T-helper 2 cell (primary cell): ENCODE measurements at places on chromosomes 2 and 18.
A peak's percentile ranks its signal among the peaks of the same experiment; 100 is the strongest.

DNA sequence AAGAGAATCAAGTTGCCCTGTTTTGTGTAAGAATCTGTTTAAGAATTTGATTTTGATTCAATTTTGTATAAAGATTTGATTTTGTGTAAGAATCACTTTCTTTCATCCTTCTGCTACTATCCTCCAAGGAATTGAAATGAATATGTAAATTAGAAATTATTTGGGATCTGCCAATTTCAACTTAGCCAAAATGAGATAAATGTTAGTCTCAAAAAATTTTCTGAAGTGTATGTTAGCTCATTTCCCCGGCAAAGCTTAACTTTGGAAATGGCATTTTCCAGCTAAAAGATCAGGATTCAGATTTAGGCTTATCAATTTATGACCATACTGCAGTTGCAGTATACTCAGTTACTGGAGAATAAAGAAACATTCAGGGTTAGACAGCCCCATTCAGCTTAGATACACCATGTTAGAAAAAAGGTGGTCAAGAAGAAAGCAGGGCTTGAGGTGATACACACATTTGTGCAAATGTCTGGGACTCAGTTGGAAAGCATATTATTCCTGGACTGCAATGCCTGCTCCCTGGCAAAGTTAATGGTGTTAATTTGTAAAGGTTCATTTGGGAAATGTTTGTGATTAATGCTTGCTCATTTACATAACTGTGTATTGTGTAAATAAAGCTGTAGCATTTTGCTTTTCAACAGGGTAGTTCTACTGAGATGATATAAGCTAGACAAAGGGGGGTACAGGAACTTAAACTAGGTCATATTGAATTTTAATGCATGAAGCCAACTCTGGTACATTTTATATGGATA is 247.8 kb upstream of the SESTD1 start:
- no peak for DNase-seq

GRCh38 chr2:70371753-70372152 is 69.9 kb upstream of the FAM136A start:
- no peak for DNase-seq

GRCh38 chr2:55887901-55888624 is 35.5 kb downstream of the EFEMP1 start:
- DNase-seq, result no peak

- no peak for DNase-seq
These were observed 508.9 kb upstream of the TCF4 start for GRCh38 chr18:56096861-56097260.

- DNase-seq, result no peak
These were observed 97.2 kb downstream of the AGPS start for GRCh38 chr2:177489719-177490301.

- DNase-seq, result no peak
These were observed 103.1 kb upstream of the CXCR4 start for GRCh38 chr2:136221026-136221425.

- DNase-seq, result no peak
These were observed 14.1 kb downstream of the PTRHD1 start for GRCh38 chr2:24779116-24779515.

- DNase-seq, result peak; percentile 49
These were observed 3.7 kb upstream of the PCBP1 start for GRCh38 chr2:70083344-70084156.

GRCh38 chr2:176763851-176764404 is 448.7 kb upstream of the HNRNPA3 start:
- no peak for DNase-seq

- no peak for DNase-seq
These were observed 1316.7 kb downstream of the LRP1B start for GRCh38 chr2:140814141-140814540.

DNA sequence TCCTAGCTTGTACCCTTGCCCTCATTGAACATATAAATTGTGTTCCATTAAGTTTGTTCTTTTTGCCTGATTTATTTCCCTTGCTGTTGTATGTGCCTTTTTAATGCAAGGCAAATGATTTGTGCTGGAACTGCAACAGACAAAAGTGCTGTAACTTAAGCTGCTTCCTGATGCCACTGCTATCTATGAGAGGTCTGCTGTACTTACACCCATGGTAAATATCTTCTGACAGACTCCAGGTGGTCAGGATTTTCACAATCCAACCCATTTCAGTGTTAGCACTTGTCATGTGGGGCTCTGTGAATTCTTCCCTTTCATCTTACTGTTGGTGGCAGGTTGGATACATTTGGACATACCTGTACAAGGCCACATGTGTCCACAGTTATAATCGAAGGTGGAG is 63.5 kb downstream of the ARHGAP15 start:
- no peak for DNase-seq

- no peak for DNase-seq
These were observed 73.0 kb upstream of the GRB14 start for GRCh38 chr2:164694275-164694695.

- DNase-seq, result no peak
These were observed 18.1 kb upstream of the E2F6 start for GRCh38 chr2:11483806-11484617.

DNA sequence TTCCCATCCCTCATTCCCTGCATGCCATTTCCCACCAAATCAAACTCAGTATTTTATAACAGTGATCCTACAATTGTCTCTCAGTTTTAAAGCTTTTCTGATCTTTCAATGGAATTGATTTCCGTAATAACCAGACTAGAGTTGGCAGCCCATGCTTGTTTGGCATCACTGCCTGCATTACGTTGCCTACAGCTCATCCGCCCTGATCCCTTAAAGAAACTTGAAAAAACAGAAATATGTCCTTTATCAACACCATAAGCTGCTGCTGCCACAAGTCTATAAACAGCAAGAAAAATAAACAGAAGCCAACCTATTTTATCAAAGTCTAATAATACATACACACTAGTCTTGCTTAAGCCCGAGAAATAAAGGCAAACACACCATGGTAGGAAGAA is 331.0 kb downstream of the METTL4 start:
- no peak for DNase-seq

DNA sequence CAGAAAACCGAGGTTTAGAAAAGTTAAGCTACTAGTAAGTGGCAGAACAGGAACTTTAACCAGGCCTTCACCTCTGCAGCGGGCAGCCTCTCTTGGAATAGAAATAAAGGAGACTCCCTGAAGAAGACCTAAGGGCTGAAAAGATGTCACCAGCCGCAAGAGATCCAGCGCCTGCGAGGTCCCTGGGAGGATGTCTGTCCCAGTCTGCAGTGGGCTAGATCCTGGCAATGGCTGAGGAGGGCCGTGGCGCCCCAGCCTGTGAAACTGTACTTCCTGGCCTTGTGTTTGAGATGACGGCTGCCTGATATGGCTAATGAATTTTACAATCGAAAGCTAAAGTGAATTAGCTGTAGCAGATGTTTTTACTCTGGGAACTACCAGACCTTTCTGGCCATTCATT is 300.6 kb upstream of the SALL3 start:
- DNase-seq, result no peak

- no peak for DNase-seq
These were observed 43.0 kb upstream of the DSG1 start for GRCh38 chr18:31274931-31275330.

DNA sequence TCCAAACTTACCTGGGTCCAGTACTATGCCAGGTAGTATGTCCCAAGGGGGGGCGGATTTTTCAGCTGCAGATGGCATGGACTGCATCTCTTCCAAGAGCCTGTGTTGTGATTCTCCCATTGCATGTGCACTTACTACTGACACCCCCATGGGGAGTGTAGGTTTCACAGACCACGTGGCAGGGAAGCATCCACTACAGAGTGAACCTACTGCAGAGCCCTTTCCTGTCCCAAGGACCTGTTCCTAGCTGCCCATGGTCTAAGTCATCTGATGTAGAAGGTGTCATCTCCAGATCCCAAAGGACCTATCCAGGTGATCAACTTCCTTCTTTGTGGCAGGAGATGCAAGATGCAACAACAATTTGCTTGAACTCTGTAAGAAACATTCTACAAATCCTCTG is 9.9 kb upstream of the SULT1C3 start:
- DNase-seq, result no peak

GRCh38 chr2:234444893-234445292 is 52.0 kb downstream of the ARL4C start:
- DNase-seq, result peak; percentile 78

DNA sequence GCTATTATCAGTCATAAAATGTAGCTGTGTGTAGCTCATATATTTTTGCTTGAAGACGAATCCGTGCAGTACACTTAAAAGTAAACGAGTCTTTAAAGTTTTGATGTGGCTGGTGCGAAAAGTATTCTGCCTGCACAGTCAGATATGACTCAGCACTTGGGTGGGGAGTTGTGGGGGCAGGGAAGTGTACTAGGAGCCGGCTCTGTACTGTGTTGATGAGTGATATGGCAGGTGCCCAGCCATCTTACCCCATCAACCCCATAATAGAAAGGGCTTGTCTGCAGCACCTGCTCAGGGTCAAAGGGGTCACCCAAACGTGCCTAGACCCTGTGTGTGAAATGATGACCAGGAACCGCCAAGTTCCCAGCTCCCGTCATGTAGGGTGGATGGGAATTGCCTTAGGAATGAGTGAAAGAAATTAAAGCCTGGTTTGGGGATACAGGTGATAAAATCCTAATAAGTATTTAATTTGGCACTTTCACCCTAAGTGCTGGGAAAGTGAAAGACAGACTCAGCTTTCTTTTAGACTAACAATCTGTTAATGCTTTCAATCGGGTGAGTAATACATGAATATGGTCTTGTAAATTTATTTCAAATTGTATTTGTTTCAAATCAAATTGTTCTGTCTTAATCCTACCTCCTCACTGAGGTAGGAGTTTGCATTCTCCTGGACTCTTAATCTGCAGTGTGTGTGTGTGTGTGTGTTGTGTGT is 48.0 kb downstream of the BCL2L11 start:
- no peak for DNase-seq
